ENCODE measurements at places on chromosomes 1 and 21.

DNA sequence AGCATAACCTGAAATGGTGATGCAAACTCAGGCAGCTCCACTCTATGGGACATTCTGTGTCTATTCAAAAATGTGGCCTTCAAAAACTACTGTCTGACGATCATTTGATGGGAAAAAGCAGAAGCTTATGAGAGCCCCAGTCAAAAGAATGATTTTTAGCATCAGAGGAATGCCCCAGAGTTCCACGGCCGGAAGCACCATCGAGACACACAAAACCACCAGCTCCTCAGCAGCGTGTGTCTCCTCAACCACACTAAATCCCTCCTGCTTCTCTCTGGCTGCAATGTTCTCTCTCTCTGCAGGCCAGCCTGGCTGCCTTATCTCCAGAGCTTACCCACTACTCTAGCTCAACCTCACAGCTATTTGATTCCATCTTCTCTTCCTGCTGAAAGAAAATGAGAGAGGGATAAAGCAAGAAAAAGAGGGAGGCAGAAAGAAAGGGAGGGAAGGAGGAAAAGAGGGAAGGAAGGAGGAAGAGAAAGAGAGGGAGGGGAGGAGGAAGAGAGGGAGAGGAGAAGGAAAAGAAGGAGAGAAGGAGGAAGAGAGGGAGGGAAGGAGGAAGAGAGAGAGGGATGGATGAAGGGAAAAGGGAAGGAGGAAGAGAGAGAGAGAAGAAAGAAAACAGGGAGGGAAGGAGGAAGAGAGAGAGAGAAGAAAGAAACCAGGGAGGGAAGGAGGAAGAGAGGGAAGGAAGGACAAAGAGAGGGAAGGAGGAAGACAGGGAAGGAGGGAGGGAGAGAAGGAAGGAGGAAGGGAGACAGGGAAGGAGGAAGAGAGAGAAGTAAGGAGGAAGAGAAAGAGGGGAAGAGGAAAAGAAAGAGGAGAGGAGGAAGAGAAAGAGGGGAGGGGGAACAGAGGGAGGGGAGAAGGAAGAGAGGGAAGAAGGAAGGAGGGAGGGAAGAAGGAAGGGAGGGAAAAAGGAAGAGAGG is 33.5 kb upstream of the LAPTM5 start:
- no peak for DNase-seq

- DNase-seq = no peak
Measured at GRCh38 chr1:48362901-48363300, 109.1 kb downstream of the SPATA6 start.

- no peak for DNase-seq
Measured at GRCh38 chr1:208154040-208154439, 90.1 kb downstream of the PLXNA2 start.

- no peak for DNase-seq
Measured at GRCh38 chr1:54854381-54855020, 32.5 kb downstream of the DHCR24 start.

- DNase-seq = no peak
Measured at GRCh38 chr1:166273618-166274017, 106.8 kb upstream of the FAM78B start.

DNA sequence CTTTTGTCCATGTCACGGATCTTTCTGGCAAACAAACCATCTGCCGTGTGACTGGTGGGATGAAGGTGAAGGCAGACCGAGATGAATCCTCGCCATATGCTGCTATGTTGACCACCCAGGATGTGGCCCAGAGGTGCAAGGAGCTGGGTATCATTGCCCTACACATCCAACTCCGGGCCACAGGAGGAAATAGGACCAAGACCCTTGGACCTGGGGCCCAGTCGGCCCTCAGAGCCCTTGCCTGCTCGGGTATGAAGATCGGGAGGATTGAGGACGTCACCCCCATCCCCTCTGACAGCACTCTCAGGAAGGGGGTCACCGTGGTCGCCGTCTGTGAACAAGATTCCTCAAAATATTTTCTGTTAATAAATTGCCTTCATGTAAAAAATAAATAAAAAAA is 35.9 kb upstream of the NBL1 start:
- no peak for DNase-seq

DNA sequence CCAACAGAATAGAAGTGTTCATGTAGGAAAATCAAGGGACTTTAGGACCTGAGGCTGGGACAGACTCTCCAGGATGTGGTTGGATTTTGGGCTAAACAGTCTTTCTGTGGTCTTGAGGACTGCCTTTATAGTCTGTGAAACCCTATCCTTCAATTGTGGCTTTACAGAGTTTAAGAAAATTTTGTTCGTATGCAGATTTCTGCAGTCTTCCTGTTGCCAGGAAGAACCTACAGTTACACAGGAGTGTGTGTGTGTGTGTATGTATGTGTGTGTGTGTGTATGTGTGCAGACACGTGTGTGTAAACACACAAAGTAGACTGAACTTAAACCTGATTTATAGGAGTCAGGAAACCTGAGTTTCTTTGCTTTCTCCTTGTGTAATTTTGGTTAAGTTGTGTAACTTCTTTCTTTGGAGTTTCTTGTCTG is 22.8 kb downstream of the NEK7 start:
- no peak for DNase-seq

- DNase-seq = no peak
Measured at GRCh38 chr21:43817157-43818086, 28.0 kb downstream of the RRP1 start.

- no peak for DNase-seq
Measured at GRCh38 chr1:69438056-69438795, 129.5 kb upstream of the LRRC7 start.

DNA sequence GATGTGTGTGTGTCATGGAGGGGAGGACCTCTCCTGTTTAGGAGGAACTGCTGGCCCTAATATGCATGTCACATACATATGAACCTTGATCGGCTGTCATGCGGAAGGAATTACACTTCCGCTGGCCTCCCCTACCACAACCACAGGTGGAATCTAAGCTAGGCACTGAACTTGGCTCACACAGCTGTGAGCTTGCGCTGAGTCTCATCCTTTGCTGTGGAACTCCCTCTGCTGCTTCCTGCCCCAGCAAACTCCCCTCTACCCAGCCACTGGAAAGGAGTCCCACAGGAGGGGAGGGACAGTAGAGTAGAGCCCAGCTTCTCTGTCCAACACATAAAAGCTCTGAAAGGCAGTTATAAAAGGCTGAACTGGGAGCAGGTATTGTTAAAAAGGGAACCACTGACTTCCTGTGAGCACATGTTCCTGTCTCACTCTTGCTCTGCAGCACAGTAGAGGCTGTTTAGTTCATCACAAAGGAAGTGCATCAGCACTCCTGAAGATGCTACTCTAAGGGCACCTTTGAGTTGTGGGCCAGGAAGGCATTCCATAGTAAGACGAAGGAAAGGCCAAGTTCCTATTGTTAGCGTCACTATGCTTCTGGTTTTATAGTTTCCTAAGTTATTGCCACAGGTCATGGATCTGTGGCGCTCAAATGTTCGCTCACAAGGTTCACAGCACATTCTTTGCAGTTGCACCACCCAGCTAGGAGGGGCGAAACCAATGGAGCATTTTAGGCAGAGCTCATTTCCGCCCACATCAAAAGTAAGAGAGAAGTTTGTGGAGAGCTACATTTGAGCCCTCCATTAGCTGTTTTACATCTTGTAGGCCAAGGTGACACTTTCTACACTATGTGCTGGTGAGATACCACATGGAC is 17.7 kb upstream of the PTPRC start:
- DNase-seq = no peak

GRCh38 chr21:31918250-31918775 is 45.5 kb downstream of the HUNK start:
- DNase-seq = no peak

DNA sequence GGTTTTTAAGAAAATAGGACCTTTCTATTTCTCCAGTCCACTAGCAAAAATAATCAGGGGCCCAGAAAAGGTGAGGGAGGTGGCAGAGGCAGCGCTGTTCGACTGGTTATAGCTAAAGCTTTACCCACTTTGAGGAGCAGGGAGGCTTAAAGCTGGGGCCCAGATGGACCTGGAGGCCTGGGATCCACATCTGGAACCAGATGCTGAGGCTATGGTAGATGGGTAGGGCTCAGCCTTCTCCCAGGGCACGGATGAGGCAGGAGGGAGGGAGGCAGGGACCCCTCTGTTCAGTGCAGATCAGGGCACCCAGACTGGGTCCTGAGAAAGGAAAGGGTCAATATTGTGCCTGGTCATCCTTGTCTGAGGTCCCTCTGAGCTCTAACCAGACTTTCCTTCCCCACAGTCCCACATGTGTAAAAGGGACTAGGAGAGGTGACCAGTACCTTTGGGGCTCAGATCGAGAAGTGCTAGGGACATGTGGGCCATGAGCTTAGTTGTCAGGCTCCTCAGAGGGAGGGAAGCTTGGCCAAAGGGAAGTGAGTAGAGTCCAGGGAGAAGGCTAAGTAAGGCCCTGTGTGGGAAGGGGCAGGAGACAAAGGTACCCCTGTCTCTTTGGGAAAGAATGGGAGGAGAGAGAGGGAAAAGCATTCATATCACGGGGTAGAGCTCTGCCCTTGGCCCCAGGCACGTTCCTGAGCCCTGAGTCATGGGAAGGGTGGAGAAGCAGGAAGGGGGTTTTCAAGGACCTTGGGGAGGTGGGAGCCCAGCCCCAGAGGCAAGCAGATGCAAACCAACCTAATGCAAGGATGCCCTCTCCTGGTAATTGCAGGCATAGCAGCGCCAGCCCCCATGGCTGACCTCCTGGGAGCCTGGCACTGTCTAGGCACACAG is 15.4 kb downstream of the LMNA start:
- DNase-seq = no peak

DNA sequence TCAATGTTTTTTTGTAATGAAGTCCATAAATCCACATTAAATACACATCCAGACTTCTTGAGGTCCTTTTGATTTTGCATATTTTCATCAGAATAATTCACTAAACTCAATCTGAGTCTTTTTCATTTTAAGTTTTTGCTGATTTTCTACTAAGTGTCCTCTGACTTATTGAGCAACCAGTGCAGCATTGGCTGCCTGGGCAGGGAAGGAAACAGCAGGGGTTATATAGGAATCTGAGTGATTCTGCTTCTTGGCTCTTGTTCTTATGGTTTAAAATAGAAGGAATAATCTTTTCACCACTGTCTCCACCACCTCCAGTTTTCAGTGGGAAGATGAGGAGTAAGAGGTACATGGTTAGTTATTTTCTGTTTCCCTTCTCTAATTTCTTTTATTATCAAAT is 88.4 kb downstream of the ST6GALNAC5 start:
- DNase-seq = no peak

DNA sequence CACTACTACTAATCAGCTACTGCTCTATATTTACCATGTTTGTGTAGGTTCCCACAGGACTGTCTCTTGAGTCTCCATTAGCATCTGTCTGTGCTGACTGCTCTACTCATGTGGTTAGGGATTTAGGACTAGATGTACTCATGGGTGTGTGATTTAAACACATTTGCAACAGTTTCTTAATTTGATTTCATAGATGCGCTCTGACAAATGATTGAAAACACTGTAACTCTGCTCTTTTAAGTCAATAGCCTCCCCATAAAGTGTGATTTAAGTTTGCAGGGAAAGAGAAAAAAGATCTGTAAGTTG is 809.3 kb downstream of the NCAM2 start:
- DNase-seq = no peak

DNA sequence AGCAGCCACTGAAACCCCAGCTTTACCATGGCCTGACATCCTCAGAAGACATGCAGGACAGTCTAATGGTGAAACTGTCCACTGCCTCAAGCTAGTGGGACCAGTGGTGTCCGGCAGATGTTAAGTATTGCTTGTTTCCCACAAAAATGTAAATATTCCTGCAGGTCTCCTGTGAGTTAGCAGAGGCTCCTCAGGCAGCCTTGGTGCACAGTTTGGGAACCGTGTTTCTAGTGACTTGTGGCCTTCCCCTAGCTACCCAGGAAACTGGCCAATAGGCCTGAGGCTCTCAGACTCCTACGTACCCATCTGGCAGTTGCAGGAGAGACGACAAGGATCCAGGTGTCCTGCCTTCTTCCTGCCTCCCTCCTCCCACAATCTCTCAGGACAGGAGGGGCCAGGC is 142.4 kb downstream of the CAMTA1 start:
- DNase-seq = no peak

All from esophagus squamous epithelium (tissue), 5 donors.